Ecto neural progenitor cell (in vitro differentiated cells): ENCODE measurements at places on chromosomes 1 and 21.

- no peak for DNase-seq
Measured at GRCh38 chr1:234866007-234866866, 256.3 kb upstream of the IRF2BP2 start.

GRCh38 chr1:52461821-52462220, 57.4 kb downstream of the PRPF38A start:
- DNase-seq = no peak

GRCh38 chr1:44044071-44044801, 13.0 kb upstream of the SLC6A9 start:
- no peak for DNase-seq

DNA sequence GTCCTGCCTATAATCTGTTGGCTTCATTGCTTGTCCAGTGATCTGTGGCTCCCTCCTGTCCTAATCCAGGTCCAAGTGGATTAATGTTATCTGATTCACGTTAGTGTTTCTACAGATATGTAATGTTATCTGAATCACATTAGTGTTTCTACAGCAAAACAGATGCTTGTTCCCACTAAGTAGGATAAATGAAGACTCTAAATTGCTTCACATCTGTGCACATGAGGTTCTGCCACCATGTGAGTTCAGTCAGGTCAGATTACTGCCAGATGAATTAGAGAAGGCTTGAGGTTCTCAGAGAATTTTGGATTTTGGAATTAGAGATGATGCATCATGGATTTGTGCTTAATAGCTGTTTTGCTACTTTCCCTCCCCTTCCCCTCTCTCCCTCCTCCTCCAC, 13.2 kb downstream of the DISC1 start:
- no peak for DNase-seq

GRCh38 chr1:66278260-66279021, 255.5 kb upstream of the SGIP1 start:
- no peak for DNase-seq

- DNase-seq = no peak
Measured at GRCh38 chr1:111204983-111205713, 4.7 kb upstream of the DENND2D start.

DNA sequence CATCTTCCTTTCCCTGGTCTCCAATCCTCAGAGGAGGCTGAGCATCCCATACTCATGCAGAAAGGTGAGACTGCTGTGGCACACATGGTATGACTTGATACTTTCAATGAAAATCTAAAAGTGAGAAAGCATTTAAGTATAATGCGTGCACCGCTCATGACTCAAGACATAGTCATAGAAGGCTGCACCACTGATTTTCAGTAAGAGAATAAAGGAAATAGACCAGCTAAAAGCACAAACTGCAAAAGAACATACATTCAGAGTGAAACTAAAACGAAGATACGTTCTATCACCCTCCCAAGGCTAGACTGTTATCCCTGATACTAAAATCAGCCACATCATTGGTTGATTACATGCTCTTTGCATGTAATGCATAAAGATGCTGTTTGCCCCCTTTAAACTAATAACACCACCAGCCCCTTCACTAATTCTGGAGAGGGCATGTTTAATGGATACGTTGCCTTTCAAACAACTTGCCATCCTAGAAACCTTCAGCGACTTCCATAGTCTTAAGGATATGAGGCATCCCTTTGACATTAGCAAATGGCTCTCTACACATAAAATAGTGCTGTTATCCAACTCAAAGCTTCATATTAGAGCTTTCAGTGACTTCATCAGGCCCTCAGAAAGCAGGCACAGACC, 2.1 kb downstream of the PLD5 start:
- DNase-seq = no peak

DNA sequence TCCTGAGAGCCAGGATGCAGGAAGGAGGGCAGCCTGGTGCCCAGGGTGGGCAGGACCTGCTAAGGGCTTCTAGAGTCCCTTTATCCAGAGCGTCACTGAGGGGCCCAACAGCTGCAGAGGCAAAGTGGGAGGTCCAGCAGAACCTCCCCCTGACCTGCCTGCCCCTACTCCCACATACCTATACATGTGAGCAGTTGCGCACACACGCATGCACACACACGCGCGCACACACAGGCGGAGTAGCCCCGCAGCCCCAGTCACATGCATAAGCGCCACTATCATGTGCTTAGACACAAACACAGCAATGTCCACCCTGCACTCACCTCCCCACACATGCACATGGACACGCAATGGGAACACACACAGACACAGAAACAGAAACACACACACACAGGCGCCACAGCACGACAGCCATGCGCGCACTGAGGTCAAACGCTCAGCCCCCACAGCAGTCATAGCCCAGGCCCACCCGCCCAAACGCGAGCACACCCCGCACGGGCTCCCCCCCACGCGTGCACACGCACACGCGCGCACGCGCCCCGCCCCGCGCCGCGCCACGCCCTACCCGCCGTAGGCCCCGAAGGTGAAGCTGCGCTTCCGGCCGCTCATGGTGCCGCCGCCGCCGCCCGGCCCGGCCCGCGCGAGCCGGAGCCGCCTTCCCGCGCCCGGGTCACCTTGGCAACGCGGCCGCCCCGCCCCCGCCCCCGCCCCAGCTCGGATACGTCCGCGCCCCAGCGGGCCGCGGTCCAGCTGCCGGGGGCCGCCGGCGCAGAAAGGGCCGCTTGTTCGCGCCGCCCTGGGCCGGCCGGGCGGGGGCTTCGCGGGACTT, 17.7 kb downstream of the RAP1GAP start:
- peak; percentile 86 for DNase-seq

DNA sequence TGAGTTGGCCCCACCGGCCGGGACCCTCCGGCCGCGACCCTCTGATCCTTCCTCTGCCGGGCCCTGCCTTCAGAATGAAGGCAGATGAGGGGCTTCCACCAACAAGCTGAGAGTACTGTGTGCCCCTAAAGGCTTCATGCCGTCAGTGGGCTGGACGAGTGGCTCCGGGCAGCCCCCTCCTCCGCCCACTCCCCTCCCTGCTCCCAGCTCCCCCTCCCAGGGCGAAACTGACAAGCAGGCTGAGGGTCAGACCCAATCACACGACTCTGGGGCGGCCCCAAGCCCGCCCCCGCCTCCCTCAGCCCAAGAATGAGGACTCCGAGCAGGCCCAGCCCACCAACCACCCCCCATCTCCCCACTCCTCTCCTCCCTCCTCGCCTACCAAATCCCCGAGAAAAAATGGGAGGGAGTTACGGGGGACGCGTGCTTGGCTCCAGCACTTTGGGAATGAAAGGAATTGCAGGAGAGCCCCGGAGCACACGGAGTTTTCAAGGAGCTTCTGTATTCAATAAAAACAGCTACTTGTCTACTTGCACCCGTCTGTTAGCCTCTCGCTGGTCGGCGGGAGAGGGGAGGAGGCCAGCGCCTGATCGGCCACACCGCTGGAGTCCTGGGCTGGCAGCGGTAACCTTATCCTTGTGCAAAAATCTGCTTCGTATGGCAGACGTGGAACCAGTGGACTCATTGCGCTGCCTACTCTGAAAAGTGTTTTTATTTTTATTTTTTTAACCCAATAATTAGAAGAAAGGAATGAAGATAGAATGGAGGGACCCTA, at the start of gene COL11A1:
COL11A1 (minus strand) TSS at position 147 of the 775 bp plus-strand sequence. CDS start 344 bp downstream, outside the sequence.
- peak; percentile 91 for DNase-seq

DNA sequence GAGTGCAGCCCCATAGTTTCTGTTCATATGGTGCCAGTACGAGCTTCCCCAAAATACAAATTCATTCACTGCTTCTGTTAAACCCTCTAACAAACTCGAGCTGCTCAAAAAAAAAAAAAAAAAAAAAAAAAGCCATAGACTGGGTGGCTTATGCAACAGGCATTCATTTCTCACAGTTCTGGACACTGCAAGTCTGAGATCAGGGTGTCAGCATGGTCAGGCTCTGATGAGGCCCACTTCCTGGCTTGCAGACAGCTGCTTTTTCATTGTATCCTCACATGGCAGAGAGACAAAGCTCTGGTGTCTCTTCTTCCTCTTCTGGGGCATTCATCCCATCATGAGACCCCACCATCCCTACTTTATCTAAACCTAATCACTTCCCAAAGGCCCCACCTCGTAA, 121.6 kb downstream of the PTBP2 start:
- DNase-seq = no peak

- no peak for DNase-seq
Measured at GRCh38 chr1:67608661-67609576, 76.1 kb upstream of the GADD45A start.

DNA sequence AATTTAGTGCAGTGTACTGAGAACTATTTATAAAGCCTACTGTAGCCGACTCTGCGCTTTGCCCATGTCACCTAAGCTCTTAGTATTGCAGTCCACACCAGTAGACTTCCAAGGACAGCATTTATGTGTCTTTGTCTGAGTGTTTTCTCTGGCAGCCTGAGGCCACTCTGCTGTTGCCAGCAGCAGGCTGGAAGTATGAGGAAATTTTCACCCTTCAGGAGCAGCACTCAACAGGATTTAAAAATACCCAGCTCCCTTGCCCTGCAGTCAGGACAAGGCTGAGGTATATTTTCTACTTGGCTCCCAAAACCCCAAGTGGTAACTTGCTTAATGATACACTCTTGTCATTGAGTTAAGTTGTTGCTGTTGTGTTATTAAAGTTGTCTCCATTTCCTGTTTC, 230.1 kb downstream of the SRGAP2C start:
- no peak for DNase-seq

GRCh38 chr1:36773827-36774541, 260.3 kb downstream of the GRIK3 start:
- DNase-seq = no peak
